Activated CD8-positive, alpha-beta memory T cell treated with anti-CD3 and anti-CD28 coated beads for 48 hours (primary cell): ENCODE measurements at places on chromosomes 11 and 22.

DNA sequence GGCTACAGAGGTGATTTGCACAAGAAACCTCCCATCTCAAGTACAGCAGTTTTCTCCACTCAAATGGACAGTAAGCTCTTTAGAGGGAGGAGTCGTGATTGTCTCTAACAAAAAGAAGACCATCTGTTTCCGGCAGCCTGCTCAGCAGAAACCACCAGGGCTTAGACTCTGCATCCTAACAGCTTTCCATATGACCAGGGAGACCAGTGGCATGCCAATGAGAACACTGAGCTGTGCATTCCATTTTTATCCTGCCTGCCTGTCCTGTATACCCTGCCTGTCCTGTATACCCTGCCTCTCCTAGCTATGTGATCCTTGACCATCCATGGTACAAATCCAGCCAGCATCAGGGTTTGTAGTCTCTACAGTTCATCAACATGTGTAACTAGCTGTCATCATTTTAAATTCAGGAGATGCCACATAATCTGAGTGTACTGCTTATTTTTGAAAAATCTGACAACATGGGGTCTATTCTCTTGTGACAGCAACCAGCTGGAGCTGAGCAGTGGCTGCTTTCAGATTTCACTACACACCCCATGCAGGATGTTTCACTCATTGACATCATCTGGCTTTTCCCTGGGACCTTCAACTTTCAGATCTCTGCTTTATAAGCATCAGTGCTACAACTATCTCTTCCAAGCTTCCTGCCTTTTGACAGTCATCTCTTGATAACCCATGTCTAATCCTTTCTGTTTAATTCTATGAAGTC, 50.5 kb upstream of the POU2AF2 start:
- DNase-seq = no peak

DNA sequence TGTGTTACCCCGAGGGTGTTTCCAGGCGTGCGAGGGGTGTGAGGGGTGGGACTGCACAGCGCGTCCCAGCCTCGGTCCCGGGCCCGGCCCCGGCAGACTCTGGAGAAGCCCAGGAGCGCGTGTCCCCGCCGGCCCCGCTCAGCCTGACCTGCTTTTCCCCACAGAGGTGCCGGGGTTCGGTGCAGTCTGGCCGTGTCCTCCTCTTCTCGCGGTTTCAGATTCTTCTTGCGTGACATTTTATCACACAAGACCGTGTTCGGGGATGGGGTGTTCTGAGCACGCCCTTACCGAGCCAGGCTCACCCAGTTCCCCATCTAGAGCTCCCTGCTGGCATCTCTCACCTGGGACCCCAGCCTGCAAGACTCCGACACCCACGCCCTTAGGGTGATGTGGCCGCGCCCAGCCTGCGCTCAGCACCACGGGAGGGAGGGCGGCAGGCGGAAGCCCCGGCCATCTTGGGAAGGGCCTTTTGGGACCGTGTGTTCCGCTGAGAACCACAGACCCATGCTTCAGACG, 775.6 kb downstream of the BRD1 start:
- no peak for DNase-seq

DNA sequence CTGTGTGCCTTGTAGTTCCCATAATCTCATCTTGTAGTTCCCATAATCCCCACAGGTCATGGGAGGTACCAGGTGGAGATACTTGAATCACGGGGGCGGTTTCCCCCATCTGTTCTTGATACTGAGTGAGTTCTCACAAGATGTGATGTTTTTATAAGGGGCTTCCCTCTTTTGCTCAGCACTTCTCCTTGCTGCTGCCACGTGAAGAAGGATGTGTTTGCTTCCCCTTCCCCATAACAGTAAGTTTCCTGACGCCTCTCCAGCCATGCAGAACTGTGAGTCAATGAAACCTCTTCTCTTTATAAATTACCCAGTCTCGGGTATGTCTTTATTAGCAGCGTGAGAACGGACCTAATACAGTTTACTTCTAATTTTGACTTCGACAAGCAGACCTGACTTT, 14.0 kb upstream of the SMIM38 start:
- DNase-seq = no peak

GRCh38 chr11:12449961-12450715, 72.8 kb downstream of the PARVA start:
- DNase-seq = no peak

GRCh38 chr22:37169406-37169805, 18.6 kb downstream of the C1QTNF6 start:
- no peak for DNase-seq

DNA sequence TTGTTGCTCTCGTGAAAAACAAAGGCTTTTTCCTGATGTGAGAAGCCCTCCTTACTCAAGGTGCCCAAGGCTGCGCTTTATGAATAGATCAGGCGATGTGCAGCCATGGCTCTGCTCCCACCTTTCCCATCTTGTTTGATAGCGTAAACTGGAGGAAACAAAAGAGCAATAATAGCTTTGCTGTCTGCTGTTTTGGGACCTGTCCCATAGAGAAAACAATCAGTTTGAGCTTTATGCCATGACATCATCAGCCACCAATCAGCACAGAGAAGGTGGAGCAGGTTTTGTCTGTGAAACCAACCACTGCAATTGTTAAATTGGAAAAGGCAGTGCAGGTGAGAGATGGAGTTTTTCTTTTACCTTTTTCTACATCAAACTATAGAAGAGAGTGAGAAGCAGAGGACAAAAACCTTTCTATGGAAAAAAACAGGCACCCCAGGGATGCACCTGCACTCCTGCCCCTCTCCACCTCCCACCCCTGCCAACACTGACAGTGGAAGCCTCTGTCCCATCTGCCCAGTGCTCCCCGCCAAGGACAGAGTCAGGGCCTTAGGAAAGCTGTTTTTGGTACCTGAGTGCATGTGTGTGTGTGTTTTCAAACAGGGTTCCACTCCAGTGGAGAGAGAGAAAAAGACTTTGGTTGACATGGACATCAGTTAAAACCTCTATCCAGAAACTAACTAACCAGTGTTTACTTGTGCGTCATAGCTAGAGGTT, 80.7 kb downstream of the MICAL3 start:
- no peak for DNase-seq
